ENCODE measurements at places on chromosomes 6 and 20.

DNA sequence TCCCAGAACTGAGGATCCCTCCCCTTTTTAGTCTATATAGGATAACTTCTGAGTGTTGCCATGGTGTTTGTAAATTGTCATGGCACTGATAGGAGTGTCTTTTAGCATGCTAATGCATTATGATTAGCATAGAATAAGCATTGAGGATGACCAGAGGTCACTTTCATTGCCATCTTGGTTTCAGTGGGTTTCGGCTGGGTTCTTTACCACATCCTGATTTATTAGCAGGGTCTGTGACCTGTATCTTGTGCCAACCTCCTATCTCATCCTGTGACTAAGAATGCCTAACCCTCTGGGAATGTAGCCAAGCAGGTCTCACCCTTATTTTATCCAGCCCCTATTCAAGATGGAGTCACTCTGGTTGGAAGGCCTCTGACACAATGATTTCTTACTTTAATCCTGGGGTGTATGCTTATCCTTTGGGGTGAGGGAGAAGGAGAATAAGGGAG lies 19.6 kb downstream of the WFDC2 start:
- DNase-seq = no peak

- peak; percentile 33 for DNase-seq
Measured at GRCh38 chr6:141307309-141307998, 825.3 kb upstream of the GJE1 start.

DNA sequence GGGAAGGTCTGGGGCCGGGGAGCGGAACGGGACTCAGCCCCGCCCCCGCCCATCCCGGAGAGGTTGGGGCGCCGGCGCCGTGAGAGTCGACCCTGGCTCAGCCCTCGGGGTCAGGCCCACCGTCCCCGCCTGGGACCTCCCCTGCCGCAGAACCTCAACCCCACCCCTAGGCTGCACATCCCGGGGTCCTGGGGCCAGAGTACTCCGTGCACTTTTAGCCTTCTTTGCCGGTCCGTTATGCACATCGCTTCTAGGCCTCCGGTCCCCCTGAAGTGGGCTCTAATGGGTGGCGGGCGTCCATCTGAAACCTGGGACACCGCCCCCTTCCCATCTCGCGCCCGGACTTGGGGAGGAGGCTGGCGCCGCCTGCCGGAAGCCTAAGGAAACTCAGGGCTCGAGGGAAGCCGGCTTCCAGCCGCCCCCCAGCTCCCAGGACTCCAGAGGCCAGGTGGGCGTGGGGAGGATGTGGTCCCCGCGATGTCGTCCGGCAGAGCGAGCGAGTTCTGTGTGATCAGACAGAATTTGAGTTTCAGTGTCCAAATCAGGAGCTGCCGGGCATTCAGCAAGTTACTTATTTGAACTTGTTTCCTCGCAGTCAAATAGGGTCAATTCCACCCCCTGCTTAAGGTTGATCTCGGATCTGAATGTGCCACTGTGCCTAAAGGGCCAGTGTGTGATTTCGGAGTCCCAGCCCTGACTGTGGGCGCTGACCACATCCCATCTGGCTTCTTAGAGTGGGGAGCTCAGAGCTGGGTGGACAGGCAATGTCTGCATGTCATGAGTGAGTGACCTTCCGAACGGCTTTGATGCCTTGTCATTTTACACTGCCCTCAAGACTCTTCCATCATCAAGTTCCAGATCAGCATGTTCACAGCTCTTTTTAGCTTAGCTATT lies 47.6 kb downstream of the CPXM1 start:
- DNase-seq = peak; percentile 41

DNA sequence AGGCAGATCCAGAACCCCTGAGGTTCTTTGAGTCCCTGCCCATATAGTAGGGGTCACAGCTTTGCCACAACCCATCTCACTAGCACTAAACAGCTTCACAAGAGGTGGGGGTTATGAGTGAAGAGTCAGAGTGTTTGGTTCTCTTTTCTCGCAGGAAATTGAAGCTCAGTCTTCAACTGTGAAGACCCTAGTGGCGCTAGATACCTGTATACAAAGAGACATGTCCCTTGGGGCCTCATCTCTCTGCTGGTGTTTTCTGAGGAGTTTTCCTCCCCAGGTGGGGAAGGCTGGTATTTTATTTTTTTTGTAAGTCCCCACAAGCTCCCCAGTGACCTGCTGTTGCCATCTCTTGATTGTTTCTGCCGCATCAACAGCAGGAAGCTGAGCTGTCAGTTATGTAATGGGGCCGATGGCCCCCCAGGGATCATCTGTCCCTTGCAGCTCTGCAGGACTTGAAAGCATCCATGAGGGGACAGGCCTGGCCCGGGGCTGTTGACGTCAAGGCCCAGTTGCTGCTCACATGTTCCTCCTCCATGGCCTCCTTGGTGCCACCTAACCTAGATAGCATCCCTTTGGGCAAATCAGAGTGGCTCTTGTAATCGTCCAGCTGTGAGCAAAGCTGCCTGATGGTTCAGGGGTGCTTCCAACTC lies 23.1 kb downstream of the STK35 start:
- no peak for DNase-seq

GRCh38 chr6:145813285-145814034 lies 1.1 kb downstream of the FBXO30 start:
- no peak for DNase-seq

DNA sequence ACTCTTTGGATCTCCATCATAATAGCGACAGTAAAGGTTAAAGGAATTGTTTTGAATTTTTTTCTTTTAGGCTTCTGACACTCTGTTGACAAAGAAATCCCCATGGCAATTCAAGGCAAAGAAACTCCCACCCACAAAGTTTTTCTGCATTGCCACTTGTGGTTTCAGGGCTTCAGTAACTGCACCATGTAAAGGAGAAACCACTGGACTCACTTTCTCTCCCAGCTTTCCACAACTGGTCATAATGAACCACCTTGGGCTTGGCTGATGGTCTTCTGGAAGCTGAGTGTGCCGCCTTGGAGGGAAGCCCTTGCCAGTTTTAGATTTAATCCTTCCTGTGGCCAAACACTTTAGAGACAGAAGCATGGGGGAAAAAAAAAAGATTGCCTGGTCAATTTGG lies 163.1 kb downstream of the ISM1 start:
- no peak for DNase-seq

DNA sequence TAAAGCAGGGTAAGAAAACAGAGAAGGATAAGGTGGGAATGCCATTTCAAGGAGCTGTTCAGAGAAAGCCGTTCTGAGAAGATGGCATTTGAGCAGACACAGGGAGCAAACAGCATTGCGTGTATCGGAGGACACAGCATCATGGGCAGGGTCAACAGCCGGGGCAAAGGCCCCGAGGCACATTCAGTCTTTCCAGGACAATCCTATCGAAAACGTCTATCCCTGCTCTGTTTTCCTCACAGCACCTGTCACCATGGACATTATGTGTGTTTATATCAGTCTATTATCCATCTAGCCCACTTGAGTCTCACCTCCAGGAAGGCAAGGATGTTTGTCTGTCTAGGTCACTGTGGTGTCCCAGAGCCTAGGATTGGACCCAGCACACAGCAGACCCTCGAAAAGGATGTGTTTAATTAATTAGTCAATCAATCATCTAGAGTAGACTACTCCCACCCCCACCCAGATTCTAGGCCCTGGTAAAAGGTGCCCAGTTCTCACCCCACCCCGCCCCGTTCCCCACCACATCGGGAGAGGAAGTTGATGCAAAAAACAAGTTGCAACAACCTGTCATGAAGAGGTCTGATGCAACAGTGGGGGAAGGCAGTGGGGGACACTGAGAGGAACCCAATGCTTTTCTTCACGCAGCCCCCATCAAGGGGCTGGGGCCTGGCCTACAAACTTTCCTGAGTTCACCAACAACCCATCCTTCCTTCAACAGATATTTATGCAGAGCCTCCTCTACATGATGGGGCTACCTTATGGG lies 66.6 kb downstream of the PREX1 start:
- peak; percentile 51 for DNase-seq

- DNase-seq = no peak
Measured at GRCh38 chr6:88089708-88090107, 42.1 kb downstream of the SPACA1 start.

GRCh38 chr6:141398949-141399348 lies 733.8 kb upstream of the GJE1 start:
- DNase-seq = no peak

- DNase-seq = no peak
Measured at GRCh38 chr6:41332842-41333736, 2.3 kb upstream of the NCR2 start.

- DNase-seq = no peak
Measured at GRCh38 chr6:75666592-75666991, 64.9 kb downstream of the SENP6 start.

Data from activated naive CD4-positive, alpha-beta T cell treated with Interleukin-2 at 50 U/mL for 16 hours (primary cell).